Karpas-422 (cell line): ENCODE measurements at places on chromosomes 5 and 9. TPM values are rescaled to one million over a fixed set of nuclear protein-coding genes. Genes with fewer than 3 reads are reported as not detected.

IFNA2 gene
- not detected in 2 replicates for total RNA-seq

DNA sequence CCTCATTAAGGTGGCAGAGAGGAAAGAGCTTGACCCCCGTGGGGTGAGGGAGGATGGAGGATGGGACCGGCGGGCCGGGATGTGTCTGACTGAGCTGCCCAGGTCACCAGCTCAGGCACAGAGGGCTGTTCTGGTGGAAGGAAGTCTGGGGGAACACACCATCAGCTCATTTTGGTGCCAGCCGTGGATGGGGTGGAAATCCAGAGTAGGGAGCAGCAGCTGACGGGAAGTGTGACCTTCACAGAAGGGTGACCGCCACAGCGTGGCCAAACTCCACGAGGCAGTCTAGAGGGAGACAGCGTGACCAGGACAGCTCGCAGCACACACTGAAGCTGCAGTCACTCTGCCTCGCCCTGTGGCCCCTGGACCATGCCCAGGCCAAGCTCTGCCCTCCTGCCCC is 45.3 kb upstream of the PHYKPL start:
- no peak for DNase-seq
- peaks cover 5% of the 10 kb centered on the region for H3K4me1 ChIP-seq
- no peak overlapping the region for H3K27ac ChIP-seq
- no peaks in the 10 kb centered on the region for H3K36me3 ChIP-seq
- H3K27me3 ChIP-seq: no peaks in the 10 kb centered on the region

IL31RA gene
- total RNA-seq: not detected in 2 replicates

GRCh38 chr9:109444771-109445320 is 53.3 kb downstream of the PTPN3 start:
- H3K4me1 ChIP-seq: peaks cover 3% of the 10 kb centered on the region
- DNase-seq: no peak
- H3K4me3 ChIP-seq: no peak overlapping the region
- no peak overlapping the region for H3K27ac ChIP-seq
- H3K36me3 ChIP-seq: no peaks in the 10 kb centered on the region
